GM04504 (cell line): ENCODE measurements at places on chromosomes 4 and X.

- DNase-seq, result no peak
Observed at GRCh38 chrX:9189286-9189685, 155.4 kb upstream of the FAM9B start.

- DNase-seq, result no peak
Observed at GRCh38 chr4:75561789-75562188, 5.9 kb downstream of the ODAPH start.

GRCh38 chr4:139808381-139808807 is 142.8 kb downstream of the MGST2 start:
- no peak for DNase-seq

GRCh38 chrX:149370097-149370496 is 135.0 kb downstream of the IDS start:
- no peak for DNase-seq

- DNase-seq, result no peak
Observed at GRCh38 chrX:71941776-71942175, 31.1 kb downstream of the NHSL2 start.
